Neural progenitor cell (in vitro differentiated cells): ENCODE measurements at places on chromosomes 11 and 22.

DNA sequence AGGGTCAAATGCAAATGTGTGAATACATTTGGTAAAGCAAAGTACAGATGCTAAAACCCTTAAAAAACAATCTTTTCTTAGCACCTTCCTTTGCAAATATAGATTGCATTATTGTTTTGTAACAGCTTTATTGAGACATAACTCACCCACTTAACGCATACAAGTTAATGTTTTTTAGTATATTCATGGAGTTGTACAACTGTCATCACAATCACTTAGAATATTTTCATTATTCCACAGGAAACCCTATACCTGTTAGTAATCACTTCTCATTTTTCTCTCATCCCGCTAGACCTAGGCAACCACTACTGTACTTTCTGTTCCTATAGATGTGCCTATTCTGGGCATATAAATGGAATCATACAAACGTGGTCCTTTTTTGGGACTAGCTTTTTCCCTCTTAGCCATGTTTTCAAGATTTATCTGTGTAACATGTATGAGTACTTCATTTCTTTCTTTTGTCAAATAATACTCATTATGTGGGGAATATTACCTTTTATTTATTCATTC is 34.7 kb downstream of the PPP6R3 start:
- DNase-seq, result no peak

GRCh38 chr22:27775758-27776649 is 25.6 kb downstream of the MN1 start:
- DNase-seq, result peak; percentile 72

GRCh38 chr22:17831501-17832251 is 57.4 kb upstream of the BID start:
- DNase-seq, result no peak

GRCh38 chr11:103878646-103879045 is 157.8 kb upstream of the DDI1 start:
- DNase-seq, result no peak

GRCh38 chr11:78332174-78332866 is 85.3 kb downstream of the GAB2 start:
- no peak for DNase-seq

- peak; percentile 48 for DNase-seq
Observed at GRCh38 chr11:72446929-72447769, 12.8 kb upstream of the CLPB start.
